ENCODE measurements at places on chromosomes 1 and 21. TPM values are rescaled to one million over a fixed set of nuclear protein-coding genes. Genes with fewer than 3 reads are reported as not detected.

ALDH9A1 gene
- 58.6 TPM for polyA plus RNA-seq

CA6 gene
- polyA plus RNA-seq: not detected

RNPC3 gene
- polyA plus RNA-seq: 22.2 TPM

GUCA2B gene
- polyA plus RNA-seq: 0.71 TPM

LRRC71 gene
- not detected for polyA plus RNA-seq

C8B gene
- 29.0 TPM for polyA plus RNA-seq

LAMC2 gene
- polyA plus RNA-seq: 32.9 TPM

ZNF669 gene
- 6.0 TPM for polyA plus RNA-seq

DNAJC16 gene
- polyA plus RNA-seq: 9.6 TPM

GRCh38 chr1:149844101-149844500 is 55.3 kb upstream of the BOLA1 start:
- DNase-seq: peak; percentile 20

DNA sequence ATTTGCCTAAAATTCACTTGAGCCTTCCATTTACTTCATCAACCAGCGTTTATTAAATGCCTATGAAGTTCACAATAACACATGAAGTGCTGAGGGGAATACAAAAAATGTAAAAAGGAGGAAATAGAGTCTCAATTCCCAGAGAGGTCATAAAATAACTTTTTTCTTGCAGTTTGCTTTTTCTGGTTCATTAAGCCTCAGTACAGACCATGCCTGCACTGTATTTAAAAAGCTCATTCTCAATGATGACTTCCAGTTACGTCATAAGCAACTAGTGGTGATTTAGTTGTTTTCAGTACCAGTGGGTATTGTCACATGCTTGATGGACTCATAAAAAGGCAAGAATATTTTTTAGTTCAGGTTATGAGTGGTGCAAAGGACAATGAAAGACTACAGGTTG is 160.1 kb upstream of the UBE2U start:
- no peak for DNase-seq

GRCh38 chr1:160425847-160426246 is 25.5 kb downstream of the VANGL2 start:
- DNase-seq: no peak

- no peak for DNase-seq
These were observed 3.9 kb downstream of the ADIPOR1 start for GRCh38 chr1:202954057-202954745.

DNA sequence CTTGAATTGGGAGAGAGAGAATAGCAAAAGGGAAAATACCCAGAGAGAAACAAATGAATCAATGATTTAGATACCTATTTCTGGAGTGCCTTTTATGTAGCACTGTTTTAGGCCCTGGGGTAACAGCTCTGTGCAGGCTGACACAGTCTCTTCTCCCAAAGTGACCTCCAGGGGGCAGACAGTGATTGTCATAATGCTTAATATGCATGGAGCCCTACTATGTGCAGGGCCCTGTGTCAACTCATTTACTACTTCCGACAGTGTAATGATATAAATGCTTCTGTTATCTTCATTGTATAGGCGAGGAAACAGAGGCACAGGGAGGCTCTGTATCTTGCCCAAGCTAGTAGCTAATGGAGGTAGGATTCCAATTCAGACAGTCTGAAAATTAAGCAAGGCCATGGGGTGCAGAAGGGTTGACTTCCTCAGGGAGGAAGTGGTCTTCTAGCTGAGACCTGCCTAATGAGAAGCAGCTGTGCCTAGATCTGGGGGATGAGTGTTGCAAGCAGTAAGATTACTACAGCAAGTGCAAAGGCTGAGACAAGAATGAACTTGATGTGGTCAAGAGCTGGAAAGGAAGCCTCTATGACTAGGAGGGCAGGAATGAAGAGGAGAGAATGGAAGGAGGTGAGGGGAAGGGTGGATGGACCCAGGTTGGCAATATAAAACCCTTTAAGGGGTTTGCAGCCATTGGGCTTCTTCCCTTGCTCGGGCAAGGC is 16.2 kb upstream of the SERINC2 start:
- no peak for DNase-seq

GRCh38 chr1:194445244-194445643 is 1258.8 kb upstream of the B3GALT2 start:
- DNase-seq: no peak

DNA sequence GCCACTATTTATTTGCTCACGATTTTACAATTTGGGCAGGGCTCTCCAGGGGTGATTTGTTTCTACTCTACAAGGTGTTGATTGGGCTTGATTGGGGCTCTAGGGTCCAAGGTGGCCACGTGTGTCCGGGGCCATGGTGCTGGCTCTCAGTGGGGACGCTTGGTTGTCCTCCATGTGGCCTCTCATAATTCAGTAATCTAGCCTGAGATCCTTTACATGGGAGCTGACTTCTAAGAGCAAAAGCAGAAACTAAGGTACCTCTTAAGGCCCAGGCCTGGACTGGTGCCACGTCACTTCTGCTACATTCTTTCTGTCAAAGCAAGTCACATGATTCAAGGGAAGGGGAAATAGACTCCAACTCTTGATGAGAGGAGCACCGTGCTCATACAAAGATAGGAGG is 8.1 kb upstream of the PSRC1 start:
- DNase-seq: no peak

GRCh38 chr1:46285730-46286477 is 17.5 kb downstream of the LRRC41 start:
- peak; percentile 10 for DNase-seq

- no peak for DNase-seq
These were observed 1003.0 kb upstream of the NCAM2 start for GRCh38 chr21:19995253-19995652.

GRCh38 chr1:173149887-173150286 is 57.2 kb downstream of the TNFSF4 start:
- DNase-seq: peak; percentile 41

GRCh38 chr21:44083631-44084291 is 23.4 kb upstream of the PWP2 start:
- DNase-seq: no peak

DNA sequence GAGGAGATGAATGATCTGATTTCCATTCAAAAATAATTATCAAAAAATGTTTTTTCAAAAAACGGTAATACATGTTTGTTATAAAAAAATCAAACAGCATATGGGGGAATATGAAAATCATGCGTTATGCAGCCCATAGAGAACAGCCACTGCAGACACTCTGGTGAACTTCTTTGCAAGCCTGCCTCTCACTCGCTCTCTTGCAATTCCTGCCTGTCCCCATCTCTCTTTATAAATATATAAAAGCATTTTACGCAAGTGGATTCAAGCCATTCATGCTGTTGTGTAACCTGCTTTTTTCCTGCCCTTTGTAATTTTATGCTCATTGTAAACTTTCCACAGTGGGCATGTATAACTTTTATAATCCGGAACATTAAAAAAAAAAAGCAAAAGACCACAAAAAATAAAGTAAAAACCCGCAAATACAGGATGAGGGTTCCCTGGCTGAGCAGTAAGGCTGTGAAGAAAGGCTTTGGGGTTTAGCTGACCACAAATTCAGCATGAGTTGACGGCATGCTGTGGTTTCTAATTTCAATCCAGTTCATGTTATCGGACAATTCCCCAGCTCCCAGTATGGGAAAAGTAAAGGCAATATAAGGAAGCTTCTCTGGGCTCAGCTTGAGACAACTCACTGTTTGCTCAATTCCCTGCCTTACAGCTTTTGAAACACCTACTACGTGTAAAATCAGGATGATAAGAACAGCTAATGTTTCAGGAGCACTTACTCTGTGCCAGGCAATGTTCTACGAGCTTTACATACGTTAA is 52.8 kb upstream of the ZBTB40 start:
- no peak for DNase-seq

GRCh38 chr1:201408176-201408833 is 9.2 kb upstream of the LAD1 start:
- peak; percentile 92 for DNase-seq

GRCh38 chr21:33894736-33895288 is 20.8 kb downstream of the ATP5PO start:
- DNase-seq: peak; percentile 91

GRCh38 chr21:31874812-31875212 is 2.0 kb downstream of the HUNK start:
- DNase-seq: peak; percentile 45

DNA sequence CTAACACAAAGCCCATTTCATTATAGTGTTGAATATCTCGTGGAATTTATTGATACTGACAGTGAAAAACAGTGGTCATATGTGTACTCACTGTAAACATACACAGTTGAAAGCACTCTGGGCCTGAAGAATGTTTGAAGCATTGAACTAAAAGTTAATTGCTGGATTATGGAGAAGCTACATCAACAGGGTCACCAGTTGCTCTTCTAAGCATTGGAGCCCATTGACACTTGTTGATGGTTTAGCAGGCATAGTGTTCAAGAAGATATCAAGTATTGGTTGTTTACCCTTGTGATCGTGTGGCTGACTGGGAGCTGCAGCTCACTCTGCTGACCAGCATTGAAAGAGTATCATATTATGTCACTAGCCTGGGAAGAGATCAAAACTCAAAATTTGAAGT is 10.3 kb downstream of the ZYG11A start:
- no peak for DNase-seq

DNA sequence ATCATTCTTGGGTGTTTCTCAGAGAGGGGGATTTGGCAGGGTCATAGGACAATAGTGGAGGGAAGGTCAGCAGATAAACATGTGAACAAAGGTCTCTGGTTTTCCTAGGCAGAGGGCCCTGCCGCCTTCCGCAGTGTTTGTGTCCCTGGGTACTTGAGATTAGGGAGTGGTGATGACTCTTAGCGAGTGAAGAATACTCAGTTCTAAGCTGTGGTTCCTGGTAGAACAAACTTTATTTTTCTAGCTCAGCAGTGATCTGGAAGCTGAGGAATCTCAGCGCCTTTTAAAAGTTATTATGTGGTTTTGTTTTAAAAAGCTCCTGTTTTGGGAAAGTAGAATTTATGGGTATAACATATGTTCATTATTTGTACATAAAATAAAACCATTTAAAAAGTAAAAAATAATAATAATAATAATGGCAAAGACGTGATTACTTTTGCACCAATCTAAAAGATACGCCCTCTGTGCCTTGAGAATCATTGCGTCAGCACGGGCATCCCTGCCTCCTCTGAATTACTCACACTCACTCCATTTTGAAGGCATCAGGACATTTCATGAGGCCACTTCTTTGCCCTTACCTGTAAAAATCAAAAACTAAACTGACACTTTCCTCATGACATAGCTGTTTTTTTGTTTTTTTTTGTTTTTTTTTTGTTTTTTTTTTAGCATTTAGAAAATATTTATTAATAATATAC is 29.7 kb upstream of the TNFRSF1B start:
- DNase-seq: no peak

- no peak for DNase-seq
These were observed 370.6 kb downstream of the PTPRC start for GRCh38 chr1:199009447-199009846.

DNA sequence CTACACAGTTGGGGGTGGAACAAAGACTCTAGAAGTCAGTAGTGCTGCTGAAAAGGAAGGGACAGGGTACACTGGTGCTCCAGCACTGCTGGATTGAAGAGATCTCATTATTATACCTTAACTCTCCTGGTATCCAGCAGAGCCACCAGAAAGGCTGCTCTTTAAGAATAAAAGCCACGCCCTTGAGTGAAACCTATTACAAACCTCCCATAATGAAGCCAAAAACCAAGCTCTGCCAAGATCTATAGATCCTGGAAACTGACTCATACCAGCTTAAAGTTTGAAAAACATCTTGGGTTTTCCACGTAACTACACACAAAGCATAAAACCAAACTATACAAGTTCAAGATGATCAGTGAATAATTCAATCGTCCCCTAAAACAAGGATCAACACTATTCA is 38.0 kb downstream of the ADSS2 start:
- no peak for DNase-seq

DNA sequence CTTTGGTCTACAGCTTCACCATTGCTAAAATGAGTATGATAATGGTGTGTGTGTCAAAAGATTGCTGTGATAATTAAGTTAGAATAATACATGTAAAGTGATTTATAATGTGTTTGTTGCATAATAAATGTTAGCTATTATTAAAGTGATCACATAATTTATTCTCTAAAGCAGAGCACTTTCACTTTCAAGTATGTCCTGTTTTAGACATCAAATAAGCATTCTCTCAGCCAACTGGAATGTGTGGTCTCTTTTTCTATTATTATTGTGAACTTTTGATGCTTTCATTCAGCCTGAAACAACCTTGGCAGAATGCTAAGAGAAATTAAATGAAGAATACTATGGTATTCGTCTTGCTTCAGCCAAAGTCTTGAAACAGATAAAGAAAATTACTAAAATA is 102.8 kb upstream of the COL11A1 start:
- no peak for DNase-seq

GRCh38 chr1:44970317-44970716 is 16.1 kb downstream of the EIF2B3 start:
- no peak for DNase-seq

DNA sequence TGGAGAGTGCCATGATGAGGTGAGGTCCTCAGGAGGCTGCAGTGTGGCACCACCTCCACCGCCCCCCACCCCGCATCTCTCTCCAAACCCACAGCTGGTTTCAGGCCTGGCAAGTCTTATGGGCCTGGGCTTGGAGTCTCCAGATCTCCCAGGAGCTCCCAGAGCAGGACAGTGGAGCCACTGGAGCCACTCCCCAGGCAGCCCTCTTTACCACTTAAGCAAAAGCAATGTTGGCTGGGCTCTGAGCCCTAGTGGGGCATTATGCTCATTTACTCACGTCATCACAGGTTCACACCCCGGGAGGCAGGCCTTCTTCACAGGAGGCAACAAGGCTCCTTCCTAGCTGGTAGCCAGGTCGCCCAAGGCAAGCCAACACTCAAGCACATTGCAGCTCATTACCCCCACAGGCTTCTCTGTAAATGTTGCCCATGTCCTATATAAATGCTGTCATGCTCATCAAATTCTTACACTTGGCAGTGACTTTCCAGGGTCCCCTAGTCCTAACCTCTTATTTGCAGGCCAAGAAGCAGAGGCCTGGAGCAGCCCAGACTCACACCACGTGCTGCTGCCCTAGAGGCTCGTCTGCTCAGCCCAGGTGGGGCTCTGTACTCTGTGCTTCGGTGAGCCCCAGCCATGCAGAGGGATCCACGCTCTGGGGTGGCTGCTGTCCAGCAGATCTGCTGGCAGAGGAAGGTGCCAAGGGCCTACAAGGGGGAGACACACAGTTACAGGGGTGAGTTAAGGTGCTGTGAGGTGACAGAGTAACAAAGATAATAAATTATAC is 459.3 kb downstream of the MATN1 start:
- DNase-seq: no peak

GRCh38 chr1:10271869-10272268 is 61.5 kb downstream of the KIF1B start:
- no peak for DNase-seq
